NCI-H446 (cell line): ENCODE measurements at places on chromosomes 3 and 15.

DNA sequence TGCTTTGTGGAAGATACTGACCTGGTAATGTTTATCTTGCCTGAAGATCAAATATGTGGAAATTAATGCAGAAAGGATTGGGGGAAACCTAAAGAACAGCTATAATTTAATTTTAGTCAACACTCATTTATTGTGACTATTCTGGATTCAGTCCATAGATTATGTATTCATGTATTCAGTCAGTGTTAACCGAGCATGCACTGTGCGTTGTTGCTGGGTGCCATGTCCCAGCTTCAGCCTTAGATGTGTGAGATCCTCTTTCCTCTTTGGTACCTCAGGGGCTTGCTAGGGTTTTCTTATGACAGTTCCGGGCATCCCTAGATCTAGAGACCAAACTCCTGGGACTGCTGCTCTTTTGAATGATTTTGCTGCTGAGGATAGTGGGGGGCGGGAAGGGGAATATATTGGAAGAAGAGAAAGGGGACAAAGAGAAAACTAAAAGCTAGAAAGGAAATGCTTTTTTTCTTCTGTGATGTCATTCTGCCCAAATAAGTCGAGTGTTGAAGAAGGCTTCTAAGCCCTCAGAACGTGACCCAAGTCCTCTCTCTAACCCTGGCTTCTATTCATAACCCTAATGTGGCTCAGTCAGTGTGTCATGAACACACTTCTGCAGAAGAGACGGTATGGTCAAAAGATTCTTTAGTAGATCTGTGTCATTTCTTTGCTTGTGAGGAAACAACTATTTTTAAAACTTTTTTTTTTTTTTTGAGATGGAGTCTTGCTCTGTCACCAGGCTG lies 33.5 kb downstream of the STARD9 start:
- DNase-seq = no peak

GRCh38 chr3:15216501-15216900 lies 10.5 kb downstream of the CAPN7 start:
- DNase-seq = no peak

DNA sequence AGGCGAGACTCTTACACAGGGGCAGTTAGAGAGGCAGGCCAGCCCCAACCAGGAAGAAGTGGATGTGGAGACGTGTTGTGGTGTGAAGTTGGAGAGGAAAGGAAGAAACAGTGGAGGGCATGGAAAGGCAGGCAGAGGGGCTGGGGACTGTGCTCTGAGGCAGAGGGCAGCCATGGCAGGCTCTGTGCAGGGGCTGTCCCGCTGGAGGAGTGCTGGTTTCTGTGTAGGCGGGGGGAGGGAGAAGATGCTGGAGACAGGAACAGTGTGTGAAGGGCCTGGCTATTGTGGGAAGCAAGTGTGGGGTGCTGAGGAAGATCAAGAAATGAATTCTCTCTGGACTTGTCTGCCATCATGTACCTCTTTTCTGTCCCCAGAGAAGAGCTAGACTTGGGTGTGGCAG lies 21.0 kb downstream of the SNAPC5 start:
- DNase-seq = no peak

DNA sequence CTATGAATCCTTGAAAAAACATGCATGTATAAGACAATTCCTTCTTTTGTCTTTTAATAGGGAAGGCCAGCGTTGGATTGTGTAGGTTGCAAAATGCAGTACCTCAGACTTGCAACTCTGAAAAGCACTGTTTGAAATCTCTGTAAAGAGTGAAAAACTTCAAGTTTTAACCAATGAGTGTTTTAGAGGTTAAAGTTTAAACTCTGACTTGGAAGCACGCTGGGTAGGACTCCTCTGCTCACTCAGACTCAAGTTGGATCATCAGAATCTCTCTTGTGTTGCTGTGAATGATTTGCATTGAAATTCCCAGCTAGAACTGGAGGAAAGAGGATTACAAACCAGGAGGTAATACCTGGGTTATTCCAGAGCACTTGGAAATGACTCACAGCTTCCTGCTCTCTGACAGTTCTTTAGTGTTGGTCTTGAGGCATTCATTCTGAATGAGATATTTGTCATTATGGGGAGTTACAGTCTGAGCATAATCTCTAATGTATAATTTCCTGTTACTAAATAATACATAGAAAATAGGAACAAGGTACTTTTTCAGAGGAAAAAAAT lies 49.1 kb downstream of the PLS1 start:
- no peak for DNase-seq

DNA sequence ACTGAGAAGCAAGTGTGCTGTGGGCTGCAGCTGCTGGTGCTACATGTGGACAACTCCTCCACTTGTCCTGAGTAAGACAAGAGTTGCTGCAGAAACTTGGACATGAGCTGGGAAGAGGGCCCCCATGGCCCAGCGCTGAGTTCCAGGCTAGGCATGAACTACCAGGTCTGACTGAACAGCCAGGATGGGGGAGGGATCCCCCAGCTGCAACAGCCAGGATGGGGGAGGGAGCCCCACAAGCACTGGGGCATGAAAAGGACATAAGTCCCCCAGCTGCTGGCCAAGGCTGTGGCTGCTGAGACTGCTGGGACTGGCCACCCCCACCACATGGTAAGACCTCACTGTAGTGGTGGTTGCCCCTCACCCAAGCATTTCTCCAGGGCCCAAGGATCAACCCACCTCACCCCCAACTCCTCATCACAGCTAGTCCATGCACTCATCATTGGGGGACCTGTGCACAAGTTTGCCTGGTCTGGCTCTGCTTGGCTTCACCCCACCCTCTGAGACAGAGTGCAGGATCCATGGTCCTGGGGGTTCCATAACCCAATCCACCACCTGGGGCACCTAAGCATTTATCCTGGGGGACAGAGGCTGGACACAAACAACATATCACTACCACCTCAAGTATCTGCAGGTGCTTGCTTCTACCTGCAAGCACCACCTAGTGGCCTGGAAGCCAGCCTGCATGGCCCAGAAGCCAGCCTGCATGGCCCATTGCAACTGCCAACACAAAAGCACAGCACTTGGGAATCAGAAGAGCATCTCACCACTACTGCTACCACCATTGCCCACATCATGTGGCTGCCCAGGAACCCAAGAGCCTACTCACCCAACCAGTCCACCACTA lies 84.5 kb upstream of the STT3B start:
- DNase-seq = no peak

GRCh38 chr3:50357481-50357880 lies 1.8 kb downstream of the TMEM115 start:
- no peak for DNase-seq

GRCh38 chr3:2772803-2773202 lies 337.4 kb downstream of the IL5RA start:
- DNase-seq = no peak

GRCh38 chr3:141184430-141184829 lies 47.2 kb upstream of the PXYLP1 start:
- DNase-seq = no peak

GRCh38 chr3:12342151-12342550 lies 53.3 kb downstream of the PPARG start:
- no peak for DNase-seq

DNA sequence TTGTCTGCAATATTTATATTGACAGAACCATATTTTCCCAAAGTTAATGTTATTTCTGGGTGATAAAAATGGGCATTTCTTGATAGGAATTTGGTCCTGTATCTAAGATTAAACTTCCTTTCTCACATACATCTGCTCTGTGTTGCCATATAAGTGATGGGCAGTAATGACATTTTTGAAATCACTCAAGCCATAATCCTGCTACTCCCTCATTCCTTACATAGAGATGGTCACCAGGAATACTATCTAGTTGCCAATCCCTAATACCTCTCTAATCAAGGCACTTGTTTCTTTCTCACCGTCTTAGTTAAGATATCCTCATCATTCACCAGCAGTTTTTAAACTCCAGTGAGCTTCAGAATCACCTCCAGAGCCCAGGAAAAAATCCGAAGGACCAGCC lies 68.4 kb downstream of the FSIP1 start:
- DNase-seq = no peak

GRCh38 chr3:36837089-36837488 lies 72.7 kb upstream of the DCLK3 start:
- no peak for DNase-seq

DNA sequence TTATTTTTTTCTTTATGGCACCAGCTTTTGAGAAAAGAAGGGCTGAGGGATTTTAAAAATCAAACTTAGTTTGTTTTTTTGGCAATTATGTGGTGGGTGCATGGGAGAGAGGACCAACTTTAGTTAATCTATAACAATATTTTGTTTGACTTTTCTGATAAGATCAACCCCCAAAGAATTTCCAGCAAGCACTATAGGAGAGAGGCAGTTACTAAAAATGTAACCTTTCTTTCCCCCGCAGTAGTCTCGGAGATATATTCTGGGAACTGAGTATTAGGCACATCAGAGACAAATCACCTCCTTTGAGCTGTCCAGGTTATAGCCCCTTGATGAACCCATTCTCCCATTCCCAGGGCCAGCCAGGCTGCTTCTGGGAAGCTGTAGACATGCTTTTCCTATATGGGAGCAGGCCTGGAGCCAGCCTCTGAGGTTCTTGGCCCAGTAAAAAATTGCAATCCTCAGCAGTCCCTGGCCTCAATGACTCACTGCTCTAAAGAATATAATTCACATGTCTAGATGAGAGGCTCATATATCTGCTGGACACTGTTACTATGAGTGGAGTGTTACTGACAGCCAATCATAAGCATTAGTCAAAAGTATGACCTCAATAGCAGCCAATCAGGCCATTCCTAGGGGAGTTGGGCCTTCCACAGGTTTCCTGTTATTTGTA lies 138.3 kb upstream of the AGBL1 start:
- DNase-seq = no peak

DNA sequence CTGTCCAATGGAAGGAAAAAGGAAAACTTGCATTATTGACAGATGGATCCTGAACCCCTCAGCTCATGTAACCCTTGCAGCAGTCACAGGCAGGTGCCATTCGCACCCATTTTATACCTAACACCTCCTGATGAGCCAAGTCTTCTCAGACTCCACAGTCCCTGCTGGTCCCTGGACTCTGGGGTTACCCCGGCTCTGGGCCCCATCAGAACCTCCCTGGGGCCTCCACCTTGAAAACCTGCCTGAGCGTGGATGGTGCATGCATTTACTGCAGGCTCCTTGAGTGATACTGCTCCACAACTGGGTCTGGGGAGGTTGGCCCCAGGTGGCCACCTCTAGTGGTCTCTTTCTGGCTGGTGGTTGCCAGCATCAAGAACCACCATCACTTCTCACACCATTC lies 15.9 kb upstream of the DOCK3 start:
- DNase-seq = no peak

DNA sequence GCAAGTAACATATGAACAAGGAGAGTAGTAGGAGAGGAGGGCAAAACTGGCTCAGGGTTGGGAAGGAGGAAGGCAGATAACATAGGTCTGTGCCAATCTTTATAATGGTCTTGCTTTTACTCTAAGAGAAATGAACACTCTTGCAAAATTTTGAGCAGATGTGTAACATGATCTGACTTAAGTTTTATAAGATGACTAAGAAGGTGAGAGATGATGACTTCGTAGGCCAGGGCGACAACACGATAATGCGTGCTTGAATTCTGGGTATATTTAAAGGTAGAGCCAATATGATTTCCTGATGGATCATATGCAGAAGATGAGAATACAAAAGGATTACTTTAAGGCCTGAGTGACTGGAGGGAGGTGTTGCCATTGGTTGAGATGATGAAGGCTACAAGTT lies 265.4 kb upstream of the KCNMB2 start:
- no peak for DNase-seq
